Activated T-helper 9 cell treated with anti-CD3 and anti-CD28 coated beads, Interleukin-2, amount 50 U/mL, for 16 hours (primary cell): ENCODE measurements at places on chromosomes 3 and 15.

DNA sequence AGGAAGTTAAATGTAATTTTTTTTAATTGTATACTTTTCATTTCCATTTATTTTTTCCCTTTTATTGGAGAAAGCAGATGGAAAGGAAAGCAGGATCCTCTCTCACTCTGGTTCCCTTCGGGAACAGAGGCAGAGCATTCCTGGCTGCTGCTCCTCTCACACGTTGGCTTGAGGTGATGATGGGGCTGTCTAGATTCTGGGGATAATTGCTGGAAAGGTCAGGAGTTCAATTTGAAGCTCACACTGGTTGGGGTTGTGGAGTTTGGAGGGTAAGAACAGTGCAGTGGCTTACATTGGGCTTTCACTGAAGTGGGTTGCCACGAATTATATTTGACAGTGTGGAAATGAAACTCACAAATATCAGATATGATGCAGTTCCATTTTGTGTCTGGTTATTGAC lies 57.6 kb downstream of the RARB start:
- no peak for DNase-seq

DNA sequence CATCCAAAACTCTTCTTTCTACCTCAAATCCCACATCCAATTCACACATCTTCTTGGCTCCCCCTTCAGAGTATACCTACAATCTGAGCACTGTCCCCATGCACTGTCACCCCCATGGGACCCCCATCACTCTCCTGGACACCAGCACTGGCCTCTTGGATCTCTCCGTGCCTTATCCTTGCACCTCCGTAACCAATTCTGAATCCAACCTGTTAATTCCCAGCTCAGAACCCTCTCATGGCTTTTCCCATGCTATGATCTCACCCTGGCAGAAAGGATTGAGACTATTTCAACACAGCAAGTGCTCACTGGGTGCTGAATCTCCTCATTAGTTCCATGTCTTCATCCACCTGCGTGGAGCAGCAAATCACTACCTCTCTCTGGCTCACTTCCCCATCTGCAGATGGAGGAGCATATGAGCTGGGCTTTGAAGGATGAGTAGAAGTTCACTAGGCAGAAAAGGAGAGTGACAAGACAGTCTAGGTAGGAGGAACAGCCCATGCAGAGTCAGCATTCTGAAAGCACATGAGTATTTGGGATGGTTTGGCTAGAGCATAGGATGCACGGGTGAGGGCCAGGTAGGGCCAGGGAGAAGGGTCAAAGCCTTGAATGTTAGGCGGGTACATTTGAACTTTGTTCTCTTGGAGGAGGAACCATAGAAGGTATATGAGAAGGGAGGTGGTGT lies 48.7 kb downstream of the SLC6A6 start:
- DNase-seq, result no peak

GRCh38 chr3:133896002-133896761 lies 500 bp upstream of the RAB6B start:
- no peak for DNase-seq

- no peak for DNase-seq
Observed at GRCh38 chr3:46881596-46882376, 4.3 kb downstream of the PTH1R start.

- DNase-seq, result no peak
Observed at GRCh38 chr15:51888593-51889195, 59.2 kb downstream of the TMOD3 start.

DNA sequence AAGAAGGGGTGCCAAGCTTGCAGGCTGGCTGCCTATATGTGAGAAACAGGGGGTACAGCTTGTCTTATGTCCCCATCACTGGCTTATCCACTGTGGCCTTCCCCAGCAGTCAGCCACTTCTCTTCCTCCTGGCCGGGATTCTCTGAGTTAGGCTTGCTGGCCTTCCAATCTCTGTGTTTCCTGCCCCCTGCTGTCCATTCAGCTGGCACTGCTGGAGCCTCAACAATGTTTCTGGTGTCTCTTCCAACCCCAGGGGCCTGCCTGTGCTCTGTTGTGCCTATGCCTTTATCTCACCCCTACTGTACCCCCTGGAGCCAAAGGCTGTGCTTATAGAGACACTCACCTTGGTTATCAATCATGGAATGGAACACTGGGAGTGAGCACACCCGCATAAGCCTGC lies 36.5 kb downstream of the ANAPC13 start:
- DNase-seq, result no peak

- DNase-seq, result no peak
Observed at GRCh38 chr15:66670762-66671580, 31.1 kb upstream of the SMAD6 start.

DNA sequence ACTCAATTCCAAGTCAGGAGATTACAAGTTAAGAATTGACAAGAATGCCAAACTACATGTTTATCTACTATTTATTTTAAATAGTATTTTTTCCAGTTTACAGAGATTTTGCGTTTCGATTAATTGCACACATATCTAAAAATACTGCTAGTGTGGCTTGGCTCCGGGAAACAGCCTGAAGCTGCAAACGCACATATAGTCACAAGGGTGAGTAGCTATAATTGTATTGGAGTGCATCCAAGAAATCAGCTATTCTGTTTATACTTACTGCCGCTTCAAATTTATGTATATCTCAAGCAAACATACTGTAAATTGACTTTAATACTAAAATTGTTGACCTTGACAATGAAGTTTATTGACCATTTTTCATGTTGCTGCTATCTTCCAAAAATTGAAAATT lies 77.0 kb upstream of the PLSCR5 start:
- DNase-seq, result no peak

GRCh38 chr15:58492661-58493397 lies 61.0 kb downstream of the LIPC start:
- no peak for DNase-seq

DNA sequence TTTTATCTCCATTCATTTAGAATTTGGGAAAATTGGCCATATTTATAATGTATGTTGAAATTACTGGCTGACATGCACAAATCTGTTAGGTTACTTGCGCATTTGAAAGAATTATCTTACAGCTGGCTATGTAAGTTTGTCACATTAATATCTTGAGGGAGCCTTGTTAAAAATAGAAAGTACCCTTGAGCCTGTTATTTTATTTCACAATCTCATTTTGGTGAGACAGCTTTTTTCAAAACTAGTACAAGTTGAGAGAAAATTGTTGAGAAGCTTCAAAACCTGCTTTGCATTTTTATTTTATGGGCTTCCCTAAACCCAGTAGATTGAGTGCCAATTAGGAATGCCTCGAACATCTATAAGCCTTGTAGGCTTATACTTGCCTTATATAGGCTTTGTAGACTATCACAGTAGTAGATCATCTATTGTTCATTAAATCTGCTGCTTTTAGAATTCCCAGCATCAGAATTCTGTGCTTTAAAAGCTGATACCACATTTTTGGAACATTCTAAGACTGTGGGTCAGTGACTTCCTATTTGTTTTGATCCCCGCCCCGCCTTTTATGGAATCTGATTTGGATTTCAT lies 6.3 kb downstream of the IDH3A start:
- DNase-seq, result no peak

DNA sequence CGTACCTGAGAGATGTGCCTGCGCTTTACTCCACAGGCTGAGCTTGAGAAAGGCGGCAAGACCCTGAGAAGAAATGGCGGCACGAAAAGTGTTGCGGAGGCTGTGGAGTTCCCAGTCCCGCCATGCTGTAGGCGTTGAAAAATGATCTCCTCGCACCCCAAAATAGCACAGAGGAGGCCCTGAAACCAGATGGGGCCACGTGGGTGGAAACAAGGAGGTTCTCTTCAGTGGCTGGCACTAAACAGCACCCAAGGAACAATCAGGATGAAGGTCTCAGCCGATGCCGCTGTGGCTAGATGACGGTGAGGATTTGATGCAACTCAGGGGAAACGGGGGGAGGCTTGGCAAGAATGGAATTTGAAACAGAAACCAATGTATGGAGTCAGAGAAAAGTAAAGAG lies 57.3 kb downstream of the TMEM212 start:
- DNase-seq, result no peak

GRCh38 chr15:101439285-101439919 lies 50.1 kb downstream of the PCSK6 start:
- no peak for DNase-seq

GRCh38 chr15:25091421-25092158 lies 136.8 kb downstream of the SNRPN start:
- no peak for DNase-seq

DNA sequence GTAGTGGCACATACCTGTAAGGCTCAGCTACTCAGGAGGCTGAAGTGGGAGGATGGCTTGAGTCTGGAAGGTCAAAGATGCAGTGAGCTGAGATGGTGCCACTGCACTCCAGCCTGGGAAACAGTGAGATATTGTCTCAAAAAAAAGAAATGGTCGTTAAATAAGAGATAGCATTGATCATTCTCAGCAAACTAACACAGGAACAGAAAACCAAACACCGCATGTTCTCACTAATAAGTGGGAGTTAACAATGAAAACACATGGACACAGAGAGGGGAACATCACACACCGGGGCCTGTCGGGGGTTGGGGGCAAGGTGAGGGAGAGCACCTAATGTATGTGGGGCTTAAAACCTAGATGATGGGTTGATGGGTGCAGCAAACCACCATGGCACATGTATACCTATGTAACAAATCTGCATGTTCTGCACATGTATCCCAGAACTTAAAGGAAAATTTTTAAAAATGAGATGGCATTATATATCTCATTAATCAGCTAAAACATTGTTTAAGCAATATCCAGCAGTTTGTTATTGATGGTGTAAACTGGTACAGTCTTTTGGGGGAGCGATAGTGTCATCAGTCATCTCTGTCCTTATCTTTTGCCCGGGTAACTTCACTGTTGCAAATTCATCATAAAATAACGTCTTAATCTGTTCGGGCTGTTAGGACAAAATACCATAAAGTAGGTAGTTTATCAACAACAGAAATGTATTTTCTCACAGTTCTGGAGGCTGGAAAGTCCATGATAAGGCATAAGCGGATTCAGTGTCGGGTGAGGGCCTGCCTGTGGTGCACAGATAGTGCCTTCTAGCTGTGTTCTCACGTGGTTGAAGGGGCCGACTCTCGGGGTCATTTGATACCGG lies 1.7 kb upstream of the MAN2A2 start:
- DNase-seq, result no peak

DNA sequence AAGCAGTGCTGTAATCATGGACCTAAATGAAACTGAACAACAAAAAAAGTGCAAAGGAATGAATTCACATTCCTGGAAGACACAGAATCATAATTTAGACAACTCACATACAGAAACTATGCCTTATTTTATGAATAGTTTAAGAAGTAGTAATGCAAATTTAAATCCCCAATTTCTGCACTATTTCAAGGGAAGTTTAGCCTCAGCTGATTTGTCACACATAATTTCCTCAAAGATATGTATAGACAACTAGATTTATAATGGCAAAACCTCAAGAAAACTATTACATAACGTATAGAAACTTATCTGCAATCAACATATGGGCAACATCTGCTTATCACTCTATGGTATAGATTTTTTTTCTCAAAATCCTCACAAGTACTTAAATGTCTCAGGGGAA lies 7.8 kb upstream of the PTX3 start:
- DNase-seq, result no peak

GRCh38 chr3:138678086-138678485 lies 69.5 kb downstream of the FAIM start:
- DNase-seq, result no peak

DNA sequence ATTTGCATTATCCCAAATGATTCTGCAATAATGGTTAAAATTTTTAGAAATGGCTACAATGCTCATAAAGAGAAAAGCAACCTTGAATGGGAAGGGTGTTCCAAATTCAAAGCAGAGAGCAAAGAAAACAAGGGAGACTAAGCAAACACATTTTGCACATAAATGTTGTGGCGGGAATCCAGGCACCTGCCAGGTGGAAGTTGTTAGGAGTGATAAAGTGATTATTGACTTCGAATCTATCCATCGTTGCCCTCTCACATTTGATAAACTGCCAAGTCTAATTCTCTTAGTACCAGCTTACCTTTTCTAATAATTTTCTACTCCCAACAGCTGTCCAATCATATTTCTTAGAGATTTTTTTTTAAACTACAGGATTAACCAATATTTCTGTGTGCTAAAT lies 244.5 kb downstream of the CACNA2D3 start:
- no peak for DNase-seq

DNA sequence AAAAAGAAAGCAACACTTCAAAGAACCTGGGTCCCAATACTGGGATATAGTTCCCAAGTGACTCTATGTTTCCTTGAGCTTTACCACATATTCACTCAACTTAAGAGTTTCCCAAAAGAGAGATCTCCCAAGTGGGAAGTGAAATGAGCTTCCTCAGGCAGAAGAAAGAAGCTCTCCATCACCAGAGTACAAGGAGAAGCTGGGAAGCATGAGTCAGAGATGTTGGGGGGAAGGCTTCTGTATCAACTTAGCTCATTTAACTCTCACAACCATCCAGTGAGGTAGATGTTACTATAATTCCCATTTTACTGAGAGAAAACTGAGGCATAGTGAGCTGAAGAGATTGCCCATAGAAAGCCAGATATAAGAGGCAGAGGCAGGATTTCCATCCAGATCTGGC lies 47.0 kb upstream of the TRIM42 start:
- DNase-seq, result no peak

GRCh38 chr3:129812589-129812988 lies 80.9 kb downstream of the TMCC1 start:
- DNase-seq, result no peak

- no peak for DNase-seq
Observed at GRCh38 chr3:1960506-1960905, 138.2 kb upstream of the CNTN4 start.

- DNase-seq, result peak; percentile 43
Observed at GRCh38 chr3:101635954-101636798, 40.8 kb downstream of the ZBTB11 start.

- DNase-seq, result no peak
Observed at GRCh38 chr3:50581459-50581842, 12.1 kb downstream of the HEMK1 start.

DNA sequence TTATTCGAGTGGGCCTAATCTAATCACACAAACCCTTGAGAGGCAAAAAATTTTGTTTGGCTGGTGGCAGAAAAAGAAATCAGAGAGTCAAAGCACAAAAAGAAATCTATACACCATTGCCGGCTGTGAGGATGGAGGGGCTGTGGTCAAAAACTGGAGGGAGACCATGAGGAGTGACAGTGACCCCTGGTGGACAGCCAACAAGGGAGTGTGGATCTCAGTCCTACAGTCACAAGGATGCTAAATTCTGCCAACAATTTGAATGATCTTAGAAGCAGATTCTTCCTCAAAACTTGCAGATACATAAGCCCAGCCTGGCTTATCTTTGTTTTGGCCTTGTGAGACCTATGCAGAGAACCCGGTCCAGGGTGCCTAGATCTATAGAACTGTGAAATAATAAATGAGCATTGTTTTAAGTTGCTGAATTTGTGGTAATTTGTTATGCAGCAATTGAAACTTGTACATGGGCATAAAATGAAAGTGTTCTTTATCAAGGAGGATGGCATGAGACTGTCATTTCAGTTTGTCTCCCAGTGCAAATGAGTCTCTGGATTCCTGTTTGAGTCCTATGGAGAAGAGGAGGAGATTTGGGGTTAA lies 103.0 kb upstream of the ARHGEF26 start:
- DNase-seq, result peak; percentile 1

GRCh38 chr3:126034481-126035361 lies 49.2 kb downstream of the SLC41A3 start:
- no peak for DNase-seq

GRCh38 chr3:32865383-32865782 lies 47.6 kb downstream of the TRIM71 start:
- DNase-seq, result no peak
